ENCODE measurements at places on chromosomes 7 and 10.

- no peak for DNase-seq
Observed at GRCh38 chr10:43125274-43125845, 12.9 kb upstream of the CSGALNACT2 start.

DNA sequence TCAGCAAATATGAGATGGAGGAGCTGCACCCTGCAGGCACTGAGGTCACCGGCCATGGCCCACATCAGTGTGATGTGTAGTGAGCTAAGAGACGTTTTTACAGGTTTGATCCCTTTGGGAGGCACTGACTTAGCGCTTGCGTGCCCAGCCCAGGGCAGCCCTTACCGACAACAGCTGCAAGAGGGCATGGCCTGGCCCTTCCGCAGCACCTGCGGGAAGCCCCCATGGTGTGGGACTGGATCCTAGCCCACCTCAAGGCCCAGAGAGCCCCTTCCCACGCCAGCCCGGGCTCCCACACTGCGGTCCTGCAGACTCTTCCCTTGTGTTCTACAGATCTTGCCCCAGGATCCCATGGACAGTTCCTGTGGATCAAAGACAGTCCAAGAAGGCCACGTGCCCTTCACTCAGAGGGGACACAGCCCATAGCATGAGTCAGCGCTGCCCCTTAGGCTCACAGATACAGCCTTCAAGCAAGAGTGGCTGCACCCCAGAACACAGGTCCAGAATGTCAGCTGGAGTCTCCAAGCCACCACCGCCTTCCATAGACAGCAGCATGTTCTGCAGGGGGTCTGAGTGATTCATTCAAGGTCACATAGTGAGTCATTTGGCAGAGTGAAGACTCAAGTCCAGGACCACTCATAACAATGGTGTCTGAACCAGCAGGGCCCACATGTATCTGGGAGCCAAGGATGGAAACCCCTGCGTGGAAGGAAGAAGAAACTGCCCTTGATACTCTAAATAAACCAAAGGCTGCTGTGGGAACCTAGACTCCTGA is 25.4 kb downstream of the TLL2 start:
- no peak for DNase-seq

DNA sequence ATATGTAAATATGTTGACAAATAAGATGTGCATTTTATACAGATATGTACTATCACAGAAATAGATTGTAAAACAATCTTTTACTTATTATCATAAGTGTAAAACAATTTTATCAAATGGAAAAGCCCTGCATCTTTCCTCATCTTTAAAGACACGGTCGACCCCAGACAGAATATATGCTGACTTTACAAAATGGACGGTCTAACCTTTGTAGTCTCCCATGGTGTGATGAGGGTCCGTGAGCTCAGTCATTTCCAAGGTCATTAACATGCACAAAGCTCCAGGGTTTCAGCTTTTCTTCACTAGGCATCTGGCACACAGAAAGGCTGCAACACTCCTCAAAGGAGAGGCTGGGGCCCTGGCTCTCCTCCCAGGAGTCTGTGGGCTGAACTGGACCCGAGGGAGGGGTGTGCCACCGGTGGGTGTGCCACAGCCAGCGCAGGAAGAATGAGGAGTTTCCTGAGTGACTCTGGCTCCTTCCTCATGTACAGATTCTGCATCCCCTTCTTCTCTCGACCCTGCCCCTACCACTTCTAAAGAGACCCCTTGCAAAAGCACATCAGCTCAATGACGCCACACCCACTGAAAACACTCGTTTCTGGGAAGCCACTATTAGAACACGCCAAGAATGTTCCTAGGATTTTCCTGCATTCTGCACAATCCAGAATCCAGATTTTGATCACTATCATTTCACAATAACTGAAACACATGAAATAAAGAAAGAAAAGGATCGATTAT is 26.2 kb upstream of the ABLIM1 start:
- no peak for DNase-seq

- peak; percentile 44 for DNase-seq
Observed at GRCh38 chr10:6382081-6382480, 179.3 kb downstream of the PFKFB3 start.

DNA sequence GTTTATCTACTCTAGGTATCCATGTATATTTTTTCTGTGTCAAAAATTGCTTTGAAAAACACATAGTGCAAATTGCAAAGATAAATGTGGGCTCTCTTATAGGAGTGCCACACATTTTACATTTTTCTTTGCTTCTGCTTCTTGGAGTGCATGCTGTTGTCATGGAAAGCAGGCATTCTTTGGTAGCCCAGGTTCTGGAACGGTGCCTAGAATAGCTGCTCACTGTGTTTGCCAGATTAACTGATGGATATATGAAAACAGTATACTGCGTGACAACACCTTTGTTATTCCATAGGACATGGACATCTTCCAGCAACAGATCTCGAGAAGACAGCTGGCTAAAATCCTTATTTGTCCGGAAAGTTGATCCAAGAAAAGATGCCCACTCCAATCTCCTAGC is 13.4 kb downstream of the NIPSNAP2 start:
- DNase-seq: no peak

- no peak for DNase-seq
Observed at GRCh38 chr7:28704706-28705105, 253.4 kb downstream of the TRIL start.

GRCh38 chr7:27420702-27421101 is 178.1 kb downstream of the EVX1 start:
- no peak for DNase-seq

- DNase-seq: no peak
Observed at GRCh38 chr10:79927111-79927828, 21.6 kb downstream of the SFTPD start.

GRCh38 chr7:102421706-102422240 is 11.6 kb upstream of the ORAI2 start:
- DNase-seq: no peak

DNA sequence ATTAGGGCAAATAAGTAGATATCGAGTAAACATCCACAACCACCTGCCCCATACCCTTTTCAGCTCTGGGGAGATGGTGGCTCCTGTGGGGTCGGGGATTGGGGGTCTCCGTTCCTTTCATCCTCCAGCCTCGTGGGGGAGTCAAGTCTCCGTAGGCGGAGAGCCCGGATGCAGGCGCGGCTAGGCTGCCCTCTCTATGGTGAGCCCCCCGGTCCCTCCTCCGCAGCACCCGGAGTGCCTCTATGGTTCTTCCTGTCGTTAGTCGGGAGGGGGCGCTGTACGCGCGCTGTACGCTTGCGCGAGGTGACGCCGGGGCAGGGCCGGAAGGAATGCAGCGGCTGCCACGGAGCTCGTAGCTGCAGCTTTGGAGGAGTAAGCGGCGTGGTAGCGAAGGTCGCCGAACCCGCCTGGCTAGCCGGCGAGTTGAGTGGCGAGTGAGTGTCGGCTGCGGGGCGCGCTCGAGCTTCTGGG is 14.8 kb upstream of the MMD2 start:
- peak; percentile 95 for DNase-seq

GRCh38 chr7:123210986-123211385 is 11.2 kb upstream of the SLC13A1 start:
- no peak for DNase-seq

DNA sequence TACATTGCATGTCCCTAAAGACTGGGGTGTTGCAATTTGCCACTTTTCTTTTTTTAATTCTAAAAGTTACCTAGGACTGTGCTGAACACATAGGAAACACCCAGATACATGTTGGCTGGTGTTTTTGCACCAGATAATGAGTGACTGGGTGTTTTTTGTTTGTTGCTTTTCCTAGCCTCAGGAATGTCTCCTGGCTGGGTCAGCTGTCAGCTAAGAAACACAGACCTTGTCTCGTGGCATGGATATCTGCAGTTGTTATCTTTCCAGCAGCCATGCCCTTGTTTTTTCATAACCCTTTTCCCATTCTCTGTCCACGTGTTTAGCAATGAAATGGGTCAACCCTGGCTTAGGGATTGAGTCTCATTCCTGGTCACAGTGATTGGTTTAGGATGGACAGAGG is 433.9 kb upstream of the ZMIZ1 start:
- DNase-seq: no peak

- DNase-seq: no peak
Observed at GRCh38 chr7:79927116-79927515, 207.5 kb upstream of the GNAI1 start.

DNA sequence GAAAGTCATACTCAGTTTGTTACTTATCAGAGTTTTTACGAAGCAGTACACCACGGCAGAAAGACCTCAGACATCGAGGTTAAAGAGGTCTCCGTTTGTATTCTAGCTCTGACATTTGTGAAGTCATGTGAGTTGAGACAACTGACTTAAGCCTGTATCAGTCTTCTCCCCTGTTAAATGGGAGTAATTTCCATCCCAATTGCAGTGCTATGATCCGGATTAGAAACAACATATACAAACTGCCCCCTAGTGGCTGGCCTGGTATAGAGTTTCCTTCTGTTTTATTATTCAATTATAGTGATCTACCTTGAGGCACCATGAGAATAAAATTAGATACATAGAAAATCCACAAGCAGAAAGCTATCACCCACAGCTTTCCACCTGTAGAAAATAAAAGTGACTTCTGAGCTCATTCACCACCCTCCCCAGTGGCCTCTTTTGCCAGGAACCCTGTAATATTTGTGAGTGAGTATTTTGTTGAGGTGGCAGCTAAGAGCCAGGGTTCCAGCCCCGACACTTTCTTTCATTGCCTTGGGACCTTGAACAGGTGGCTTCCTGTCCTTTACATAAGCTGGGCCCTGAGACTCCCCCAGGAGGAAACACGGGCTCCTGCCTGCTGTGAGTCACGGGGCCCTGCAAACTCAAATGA is 607.2 kb upstream of the MGMT start:
- DNase-seq: peak; percentile 61

DNA sequence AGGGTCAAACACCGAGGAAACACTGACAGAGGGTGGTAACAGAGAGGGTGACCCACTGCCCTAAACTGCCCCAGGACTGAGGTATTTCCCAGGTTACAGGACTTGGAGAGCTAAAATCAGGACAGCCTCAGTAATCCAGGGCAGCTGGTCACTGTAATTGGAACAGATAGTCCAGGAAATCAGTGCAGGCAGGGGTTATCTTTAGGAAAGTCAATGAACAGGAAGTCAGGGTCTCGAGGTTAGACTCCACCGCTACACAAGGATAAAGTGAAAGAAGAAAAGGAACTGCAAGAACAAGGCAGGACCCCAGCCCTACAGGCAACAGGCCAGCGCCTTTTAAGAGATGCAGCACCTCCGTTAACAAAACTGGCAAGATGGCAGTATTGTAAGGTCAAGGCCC is 61.1 kb downstream of the CAV1 start:
- no peak for DNase-seq

DNA sequence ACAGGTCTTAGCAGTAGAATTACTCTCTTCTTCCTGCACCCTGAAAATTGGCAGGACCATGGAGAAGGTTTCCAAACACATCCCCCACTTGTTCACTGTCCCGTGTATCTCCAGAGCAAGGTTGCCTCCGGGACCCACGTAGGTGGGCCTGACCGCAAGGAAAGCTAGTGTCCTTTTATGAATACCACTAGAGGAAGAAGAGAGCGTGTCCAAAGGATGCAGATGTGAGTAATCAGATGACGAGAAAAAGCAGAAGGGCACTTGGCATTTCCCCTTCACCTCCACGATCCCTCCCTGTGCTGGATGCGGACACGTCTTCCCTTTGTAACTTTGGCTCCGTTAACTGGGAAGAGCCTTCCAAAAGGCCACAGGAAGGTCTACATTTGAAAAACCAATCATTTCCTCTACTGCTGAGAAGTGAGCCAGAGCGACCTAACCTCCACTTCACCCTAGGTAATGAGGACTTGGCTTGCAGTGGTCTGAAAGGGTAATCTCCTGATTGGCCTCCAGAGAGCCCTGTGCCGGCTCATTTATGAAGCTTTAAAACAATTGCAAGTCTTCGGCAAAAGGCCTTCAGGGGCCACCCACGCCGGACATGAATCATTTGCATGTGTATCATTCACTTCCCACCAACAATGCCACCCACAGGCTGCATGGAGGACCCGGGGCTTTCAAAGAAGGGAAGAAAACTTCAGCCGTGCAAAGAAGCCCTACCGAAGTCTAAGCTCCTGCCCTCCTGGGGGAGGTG is 55.4 kb downstream of the LYZL1 start:
- DNase-seq: no peak
